NCI-H345 (cell line): ENCODE measurements at places on chromosomes 5 and 9.

GRCh38 chr5:98497418-98497817, 276.0 kb upstream of the RGMB start:
- no peak for DNase-seq

DNA sequence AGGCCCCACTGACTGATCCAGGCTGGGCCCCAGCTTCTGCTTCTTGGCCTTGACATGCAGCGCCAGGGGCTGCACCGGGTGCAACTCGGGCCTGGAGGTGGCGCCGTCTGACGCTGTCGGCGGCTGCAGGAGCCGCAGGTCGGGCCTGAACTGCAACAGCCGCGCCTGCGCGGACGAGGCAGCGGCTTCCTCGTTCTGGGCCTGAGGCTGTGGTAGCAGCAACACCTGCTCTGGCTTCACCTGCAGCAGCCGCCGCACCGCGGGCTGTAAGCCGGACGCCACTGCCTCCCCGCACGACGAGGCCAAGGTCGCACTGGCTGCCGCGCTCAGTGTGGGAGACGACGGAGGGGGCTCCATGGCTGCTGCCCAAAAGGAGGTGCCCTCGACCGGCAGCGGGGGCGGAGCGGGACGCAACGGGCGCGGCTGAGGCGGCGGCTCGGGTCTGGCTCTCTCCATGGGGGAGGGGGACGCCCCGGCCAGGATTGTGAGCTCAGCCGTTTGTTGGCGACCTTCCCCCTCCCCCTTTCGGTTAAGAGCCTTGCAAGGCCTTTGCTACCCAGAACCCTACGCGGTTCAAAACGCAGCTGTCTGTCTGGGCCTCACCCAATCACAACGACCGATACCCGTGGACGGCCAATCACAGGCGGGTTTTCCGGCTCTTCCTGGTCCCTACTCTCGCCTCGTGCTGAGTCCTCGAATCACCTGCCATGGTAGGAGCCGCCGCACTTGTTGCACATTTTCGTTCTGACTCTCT, 438 bp downstream of the SOX30 start:
- peak; percentile 77 for DNase-seq

- no peak for DNase-seq
Measured at GRCh38 chr5:11588803-11589202, 315.4 kb downstream of the CTNND2 start.

DNA sequence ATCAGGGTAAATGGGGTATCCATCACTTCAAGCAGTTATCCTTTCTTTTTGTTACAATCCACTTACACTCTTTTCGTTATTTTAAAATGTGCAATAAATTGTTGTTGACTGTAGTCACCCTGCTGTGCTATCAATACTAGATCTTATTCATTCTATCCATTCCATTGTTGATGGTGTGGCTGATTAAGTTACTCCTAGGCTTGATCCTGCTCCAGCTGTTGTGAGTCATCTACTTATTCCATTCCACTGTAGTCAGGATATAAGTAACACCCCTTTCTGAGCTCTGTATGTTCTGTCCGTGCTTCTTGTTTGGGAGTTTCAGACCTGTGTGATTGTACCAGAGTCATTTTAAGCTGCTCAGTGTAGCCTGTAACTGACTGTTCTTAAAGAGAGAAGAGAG, 122.5 kb upstream of the RUSC2 start:
- DNase-seq, result no peak

- DNase-seq, result no peak
Measured at GRCh38 chr5:61631438-61631941, 299.4 kb downstream of the ZSWIM6 start.

DNA sequence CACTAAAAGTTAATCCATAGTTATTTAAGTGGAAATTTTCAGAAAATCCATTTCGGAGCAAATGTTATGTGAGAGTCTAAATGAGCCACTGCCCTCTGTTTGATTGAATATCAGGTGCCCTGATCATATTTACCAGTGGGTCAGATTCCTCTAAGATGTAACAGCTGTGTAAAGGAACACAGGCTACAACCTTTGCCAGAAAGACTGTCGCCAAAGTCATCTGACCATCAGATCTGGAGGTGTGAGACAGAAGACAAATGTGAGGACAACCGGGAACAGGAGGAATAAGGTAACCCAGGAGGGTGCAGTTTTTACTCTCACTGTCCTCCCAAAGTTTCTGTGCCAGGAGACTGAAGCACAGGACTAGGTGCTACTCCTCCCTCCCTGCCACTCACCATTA, 90.8 kb downstream of the CAAP1 start:
- no peak for DNase-seq

DNA sequence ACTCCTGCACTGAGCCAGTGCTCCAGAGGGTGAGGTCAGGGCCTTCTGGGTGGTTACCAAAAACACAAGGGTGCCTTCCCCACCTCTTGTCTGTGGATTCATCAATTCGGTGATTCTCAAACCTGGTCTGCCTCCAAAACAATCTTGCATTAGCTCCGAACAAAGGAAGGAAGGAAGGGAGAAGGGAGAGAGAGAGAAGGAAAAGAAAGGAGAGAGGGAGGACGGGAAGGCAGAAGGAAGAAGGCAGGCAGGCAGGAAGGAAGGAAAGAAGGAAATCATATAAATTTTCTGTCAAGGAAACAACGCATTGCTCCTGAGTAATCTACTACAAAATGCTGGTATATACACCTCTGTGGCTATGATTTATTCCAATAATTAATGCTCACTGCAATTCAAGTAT, 39.3 kb downstream of the MYO10 start:
- DNase-seq, result no peak

DNA sequence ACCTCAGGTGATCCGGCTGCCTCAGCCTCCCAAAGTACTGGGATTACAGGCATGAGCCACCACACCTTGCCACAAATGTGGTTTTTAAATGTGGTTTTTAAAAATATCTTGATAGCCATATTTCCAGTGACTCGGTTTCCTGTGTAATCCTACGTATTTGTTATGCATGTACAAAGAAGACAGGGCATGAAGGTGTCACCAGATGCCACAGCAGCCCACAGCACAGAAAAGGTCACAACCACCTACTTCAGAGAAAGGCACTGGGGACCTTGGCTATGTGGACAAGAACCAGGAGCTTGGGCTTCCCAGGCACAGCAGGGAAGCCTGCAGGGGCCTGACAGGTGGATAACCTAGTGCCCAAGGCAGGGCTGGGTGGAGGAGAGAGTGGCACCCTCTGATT, 38.0 kb downstream of the C9orf50 start:
- no peak for DNase-seq

- no peak for DNase-seq
Measured at GRCh38 chr9:136572003-136572827, 26.4 kb upstream of the NOTCH1 start.

- no peak for DNase-seq
Measured at GRCh38 chr9:109561137-109561536, 63.0 kb upstream of the PTPN3 start.
